Activated CD4-positive, alpha-beta T cell treated with anti-CD3 and anti-CD28 coated beads, Interleukin-2, amount 10 ng/mL, durations not matched to agents 24 days and 14 days (primary cell): ENCODE measurements at places on chromosomes 12 and 14.

DNA sequence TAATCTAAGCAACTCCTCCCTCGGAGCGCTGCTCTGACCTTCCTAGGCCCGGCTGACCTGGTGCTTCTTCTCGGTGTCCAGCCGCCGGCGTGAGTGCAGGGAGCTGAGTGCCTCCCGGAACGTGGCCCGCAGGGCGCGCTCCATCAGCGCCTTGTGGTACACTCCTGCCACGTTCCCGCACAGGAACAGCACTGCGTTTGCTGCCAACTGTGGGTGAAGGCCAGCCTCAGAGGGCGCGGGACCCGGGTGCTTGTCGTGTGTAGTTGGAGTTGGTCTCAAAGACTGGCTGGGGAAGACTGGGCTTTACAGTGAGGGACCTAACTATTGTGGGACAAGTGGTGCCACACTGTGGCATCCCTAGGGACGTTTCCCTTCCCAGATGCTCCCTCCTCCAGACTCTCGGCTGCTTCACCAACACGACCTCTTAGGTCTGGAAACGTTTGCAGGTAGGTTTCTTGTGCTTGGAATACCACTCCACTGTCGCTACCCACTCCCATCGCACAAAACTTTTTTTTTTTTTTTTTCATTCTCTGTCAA is 3.1 kb downstream of the ADCY4 start:
- peaks cover 14% of the 10 kb centered on the region for H3K36me3 ChIP-seq
- peak overlapping the region; percentile 26 for H3K27ac ChIP-seq
- DNase-seq: no peak
- peaks cover 56% of the 10 kb centered on the region for H3K4me1 ChIP-seq
- H3K27me3 ChIP-seq: peaks cover 33% of the 10 kb centered on the region

DNA sequence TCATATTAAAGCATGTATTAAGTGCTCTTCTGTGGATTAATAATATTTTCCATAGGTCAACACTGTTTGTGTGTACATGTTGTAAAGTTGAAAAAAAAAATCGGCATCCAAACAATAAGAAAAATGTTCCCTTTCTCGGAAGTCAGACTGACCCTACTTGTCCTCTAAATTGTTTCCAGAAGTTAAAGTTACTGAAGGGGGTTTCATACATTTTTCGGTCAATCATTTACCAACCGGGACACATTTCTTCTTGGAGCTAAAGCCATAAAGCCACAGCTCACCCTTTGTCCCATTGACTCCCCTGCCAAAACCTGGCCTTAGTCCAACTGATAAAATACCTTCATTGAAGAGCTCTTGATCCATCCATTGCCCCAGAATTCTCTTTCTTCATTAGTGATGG is 230.0 kb downstream of the ANO2 start:
- H3K4me3 ChIP-seq: no peak overlapping the region
- peaks cover 5% of the 10 kb centered on the region for H3K27me3 ChIP-seq
- no peak overlapping the region for H3K27ac ChIP-seq
- no peak for DNase-seq

GRCh38 chr12:107541001-107541705 is 144.4 kb upstream of the PWP1 start:
- peaks cover 8% of the 10 kb centered on the region for H3K36me3 ChIP-seq
- DNase-seq: no peak
- no peak overlapping the region for H3K4me3 ChIP-seq

DNA sequence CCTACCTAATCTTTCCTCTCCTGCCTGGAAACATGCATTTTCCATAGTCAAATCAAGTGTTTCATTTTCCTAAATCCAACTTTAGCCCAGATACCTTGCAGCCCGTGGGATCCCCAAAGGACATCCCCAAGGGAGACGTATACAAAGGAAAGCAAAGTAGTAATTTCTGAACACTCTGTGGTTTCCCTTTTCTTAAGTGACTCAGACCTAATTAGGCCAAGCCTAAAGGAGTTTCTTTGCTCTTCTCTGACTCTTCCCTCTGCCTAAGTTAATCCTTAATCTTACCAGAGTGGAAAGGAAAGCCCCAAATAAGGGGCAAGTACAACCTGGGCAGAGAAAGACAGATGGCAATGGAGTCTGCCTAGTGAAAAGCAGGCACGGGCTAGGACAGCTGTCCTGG is 250.3 kb downstream of the SPTSSA start:
- DNase-seq: no peak

DNA sequence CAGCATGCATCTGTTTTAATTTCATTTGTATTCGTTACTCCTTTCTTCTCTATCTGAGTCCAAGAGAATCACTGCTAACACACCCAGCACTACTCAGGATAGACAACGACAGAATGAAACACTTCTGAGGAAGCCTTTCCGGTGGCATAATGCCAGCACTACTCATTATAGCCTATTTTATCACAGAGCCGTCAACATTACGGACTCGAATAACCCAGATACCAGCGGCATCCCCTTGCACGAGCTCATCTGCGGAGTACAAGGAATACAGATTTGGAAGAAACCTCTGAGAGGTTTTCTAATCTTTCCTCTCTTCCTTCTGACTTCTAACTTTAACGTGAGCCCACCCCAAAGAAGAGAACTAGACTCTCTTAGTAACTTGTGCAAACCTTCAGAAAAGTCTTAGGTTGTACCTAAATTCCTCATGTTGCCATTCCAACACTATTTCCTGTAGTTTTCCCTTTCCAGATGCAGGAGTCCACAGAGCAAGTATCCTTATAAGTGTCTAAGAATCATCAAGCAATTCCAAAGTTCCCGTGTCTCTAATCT is 248.1 kb downstream of the APAF1 start:
- no peaks in the 10 kb centered on the region for H3K36me3 ChIP-seq
- peaks cover 67% of the 10 kb centered on the region for H3K27me3 ChIP-seq
- H3K4me3 ChIP-seq: no peak overlapping the region

DNA sequence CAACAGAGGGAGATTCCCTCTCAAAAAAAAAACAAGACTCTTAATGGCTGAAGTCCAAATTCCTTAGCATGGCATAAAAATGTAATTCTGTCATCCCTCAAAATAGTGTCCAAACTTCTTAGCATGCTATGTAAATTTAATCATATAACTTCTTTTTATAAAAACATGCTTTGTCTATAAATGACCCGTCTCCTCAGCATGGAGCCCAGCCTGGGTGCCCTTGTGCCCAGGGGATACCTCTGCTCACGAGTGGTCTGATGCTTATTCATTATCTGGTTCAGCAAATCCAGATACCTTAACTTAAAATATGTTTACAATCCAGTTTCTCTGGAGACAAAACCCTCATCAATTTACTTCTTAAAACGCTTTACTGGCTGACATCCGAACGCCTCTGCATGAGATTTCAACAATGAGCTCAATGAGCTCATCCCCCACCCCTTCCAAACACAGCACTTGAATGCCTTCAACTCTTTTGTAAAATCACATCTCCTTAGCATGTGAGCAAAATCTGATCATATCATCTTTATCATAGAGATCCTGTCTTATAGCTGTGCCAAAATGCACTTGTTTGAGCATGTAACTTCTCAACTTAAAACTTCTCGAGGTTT is 15.7 kb downstream of the RTL1 start:
- DNase-seq: no peak
- no peaks in the 10 kb centered on the region for H3K36me3 ChIP-seq
- no peak overlapping the region for H3K27ac ChIP-seq
- no peaks in the 10 kb centered on the region for H3K4me1 ChIP-seq
- H3K27me3 ChIP-seq: peaks cover 9% of the 10 kb centered on the region

DNA sequence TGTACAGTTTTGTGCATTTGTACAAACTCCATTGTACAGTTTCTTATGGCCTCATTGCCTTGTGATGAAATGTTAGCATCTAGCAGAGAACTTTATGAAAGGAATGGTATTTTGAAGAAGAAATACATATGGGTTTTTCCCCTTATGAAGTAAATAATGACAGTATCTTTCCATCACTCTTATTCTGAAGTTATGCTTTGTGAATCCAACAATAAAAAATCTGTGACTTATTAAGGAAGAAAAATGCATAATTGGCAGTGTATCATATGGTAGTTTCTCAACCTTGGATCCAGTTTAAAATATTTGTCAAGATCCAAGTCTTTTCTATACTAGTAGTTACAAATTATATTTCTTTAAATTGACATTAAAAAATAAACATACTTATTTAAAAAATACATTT is 859.1 kb upstream of the FLRT2 start:
- DNase-seq: no peak
- no peak overlapping the region for H3K4me3 ChIP-seq
- no peaks in the 10 kb centered on the region for H3K27me3 ChIP-seq
- no peak overlapping the region for H3K27ac ChIP-seq
- no peaks in the 10 kb centered on the region for H3K4me1 ChIP-seq

DNA sequence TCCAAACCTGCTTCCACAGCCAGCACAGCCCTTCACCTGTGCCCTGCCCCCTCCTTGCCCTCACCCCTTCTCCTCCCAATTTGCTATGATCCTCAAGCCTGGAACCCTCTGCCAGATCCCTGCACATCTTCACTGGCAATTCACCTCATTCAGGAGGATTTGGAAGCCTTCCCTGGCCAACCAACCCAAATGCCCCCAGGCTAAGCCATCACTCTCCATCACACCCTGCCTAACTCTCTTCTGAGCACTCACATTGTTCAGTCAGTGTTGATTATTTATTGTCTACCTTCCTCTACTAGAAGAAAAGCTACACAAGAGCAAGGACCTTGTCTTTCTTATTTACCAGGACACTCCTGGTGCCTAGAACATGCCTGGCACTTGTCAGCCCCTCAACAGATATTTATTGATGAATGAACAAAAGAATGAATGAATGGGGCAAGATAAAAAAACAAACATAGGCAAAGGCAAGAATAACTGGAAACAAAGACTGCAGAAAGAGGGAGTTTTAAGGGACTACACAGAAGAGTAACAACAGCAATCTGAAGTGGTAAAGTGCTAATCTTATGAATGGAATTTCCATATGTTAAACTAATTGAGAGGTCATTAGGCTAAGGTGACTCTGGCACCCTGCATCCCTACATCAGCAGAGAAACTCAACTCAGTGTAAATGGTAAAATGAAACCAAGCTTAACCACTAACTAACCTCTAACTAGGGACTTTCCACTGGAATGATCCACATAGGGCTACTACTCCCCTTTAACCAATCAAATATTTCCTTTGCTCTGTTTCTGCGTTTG is 33.4 kb downstream of the TMTC1 start:
- DNase-seq: no peak
- H3K27me3 ChIP-seq: no peaks in the 10 kb centered on the region
- peaks cover 4% of the 10 kb centered on the region for H3K4me1 ChIP-seq
- no peak overlapping the region for H3K27ac ChIP-seq

- peak; percentile 99 for DNase-seq
- H3K4me1 ChIP-seq: peaks cover 56% of the 10 kb centered on the region
- H3K36me3 ChIP-seq: peaks cover 48% of the 10 kb centered on the region
- H3K4me3 ChIP-seq: peak within 1 kb of the TSS; percentile 99
- H3K27ac ChIP-seq: peak within 1 kb of the TSS; percentile 100
Observed at GRCh38 chr14:69766984-69767368, at the start of gene SRSF5. TSS of gene SRSF5 (plus strand) at chr14:69767142. CDS start at chr14:69768157, 1,015 bp downstream.

DNA sequence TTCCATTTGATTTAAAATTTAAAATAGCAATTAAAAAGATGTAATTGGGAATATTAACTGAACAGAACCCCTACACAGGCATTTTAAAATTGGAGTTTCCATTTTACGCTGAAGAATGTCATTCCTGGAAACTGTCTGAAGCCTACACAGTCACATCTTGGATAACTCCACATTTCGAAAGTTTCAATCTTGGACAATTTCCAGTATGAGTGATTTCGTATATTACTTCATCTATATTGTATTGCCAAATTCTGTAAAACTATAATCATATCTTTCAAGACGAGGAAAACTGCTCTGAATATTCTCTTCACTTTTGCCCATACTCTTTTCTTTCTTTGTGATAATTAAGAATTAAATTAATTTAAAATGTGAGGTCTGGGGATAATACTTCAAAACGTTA is 194.2 kb upstream of the ABCD2 start:
- H3K4me1 ChIP-seq: no peaks in the 10 kb centered on the region
- H3K27ac ChIP-seq: no peak overlapping the region
- no peak for DNase-seq

GRCh38 chr14:45649051-45649450 is 396.0 kb upstream of the MIS18BP1 start:
- no peak overlapping the region for H3K27ac ChIP-seq
- H3K4me1 ChIP-seq: no peaks in the 10 kb centered on the region
- DNase-seq: no peak
- H3K27me3 ChIP-seq: no peaks in the 10 kb centered on the region

- peaks cover 3% of the 10 kb centered on the region for H3K4me1 ChIP-seq
- H3K36me3 ChIP-seq: peaks cover 44% of the 10 kb centered on the region
- H3K27me3 ChIP-seq: no peaks in the 10 kb centered on the region
- no peak for DNase-seq
- peak overlapping the region; percentile 40 for H3K27ac ChIP-seq
Observed at GRCh38 chr12:50196537-50196936, 29.4 kb upstream of the CERS5 start.

DNA sequence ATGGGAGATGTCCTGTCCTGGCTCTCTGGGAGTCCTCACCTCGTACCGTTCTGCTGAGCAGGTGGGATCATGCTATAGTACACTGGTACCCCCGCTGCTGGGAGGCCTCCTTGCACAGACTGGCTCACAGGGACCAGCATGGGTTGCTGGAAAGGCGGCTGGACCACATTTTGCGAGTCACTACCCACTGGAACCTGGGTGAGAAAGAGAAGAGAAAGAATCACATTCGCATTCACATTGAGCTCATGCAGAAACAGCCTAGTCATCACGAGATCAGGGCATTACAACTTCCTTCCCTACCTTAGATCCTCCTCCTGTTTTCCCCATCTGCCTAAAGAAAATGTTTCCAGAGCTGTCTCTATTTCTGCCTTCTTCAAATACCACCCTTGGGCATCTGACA is 17.3 kb upstream of the STAC3 start:
- H3K4me3 ChIP-seq: no peak overlapping the region
- H3K4me1 ChIP-seq: peaks cover 14% of the 10 kb centered on the region
- no peaks in the 10 kb centered on the region for H3K27me3 ChIP-seq

- DNase-seq: peak; percentile 82
- H3K4me1 ChIP-seq: peaks cover 77% of the 10 kb centered on the region
- H3K36me3 ChIP-seq: peaks cover 24% of the 10 kb centered on the region
- H3K4me3 ChIP-seq: peak overlapping the region; percentile 80
Observed at GRCh38 chr14:61335671-61336275, 14.4 kb downstream of the PRKCH start.

- no peaks in the 10 kb centered on the region for H3K27me3 ChIP-seq
- peak overlapping the region; percentile 97 for H3K27ac ChIP-seq
- DNase-seq: peak; percentile 86
- H3K36me3 ChIP-seq: peaks cover 4% of the 10 kb centered on the region
Observed at GRCh38 chr12:89862511-89863445, 154.1 kb upstream of the ATP2B1 start.
